ENCODE measurements at places on chromosomes 6 and 20.

DNA sequence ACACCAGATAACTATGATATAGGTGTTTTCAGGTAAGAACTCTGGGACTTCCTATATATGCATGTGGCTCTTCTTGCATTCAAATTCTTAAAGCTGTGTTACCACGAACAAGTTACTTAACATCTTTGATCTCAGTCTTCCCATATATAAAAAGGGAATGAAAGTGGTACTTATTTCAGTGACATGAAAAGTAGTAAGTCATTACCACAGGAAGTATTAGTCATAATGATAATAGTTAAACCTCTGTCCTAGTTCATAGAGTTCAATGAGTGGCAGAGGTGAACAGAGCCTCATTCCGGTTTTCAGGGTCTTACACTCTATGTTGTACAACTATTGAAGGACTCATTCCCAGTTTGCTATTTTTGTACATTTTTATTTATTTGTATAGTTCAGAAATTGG is 237.0 kb downstream of the NKAIN2 start:
- no peak for DNase-seq

- no peak for DNase-seq
Measured at GRCh38 chr20:21713901-21714296, 8.4 kb downstream of the PAX1 start.

DNA sequence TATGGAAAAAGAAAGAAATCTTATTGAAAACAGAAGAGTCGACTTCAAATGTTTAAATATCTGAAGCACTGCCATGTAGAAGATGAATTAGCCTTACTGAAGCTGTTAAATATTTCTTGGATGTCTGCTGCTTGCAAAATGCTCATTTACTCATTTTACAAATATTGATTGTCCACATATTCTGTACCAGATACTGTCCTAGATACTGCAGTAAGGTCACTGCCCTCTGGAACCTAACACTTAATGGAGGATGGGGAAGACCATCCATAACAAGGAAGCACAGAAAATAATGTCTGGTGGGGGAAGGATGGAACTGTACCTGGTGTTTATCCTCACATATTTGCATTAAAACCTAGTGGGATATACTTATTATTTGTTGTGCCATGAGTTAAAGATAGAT is 99.0 kb downstream of the RCAN2 start:
- DNase-seq: no peak

DNA sequence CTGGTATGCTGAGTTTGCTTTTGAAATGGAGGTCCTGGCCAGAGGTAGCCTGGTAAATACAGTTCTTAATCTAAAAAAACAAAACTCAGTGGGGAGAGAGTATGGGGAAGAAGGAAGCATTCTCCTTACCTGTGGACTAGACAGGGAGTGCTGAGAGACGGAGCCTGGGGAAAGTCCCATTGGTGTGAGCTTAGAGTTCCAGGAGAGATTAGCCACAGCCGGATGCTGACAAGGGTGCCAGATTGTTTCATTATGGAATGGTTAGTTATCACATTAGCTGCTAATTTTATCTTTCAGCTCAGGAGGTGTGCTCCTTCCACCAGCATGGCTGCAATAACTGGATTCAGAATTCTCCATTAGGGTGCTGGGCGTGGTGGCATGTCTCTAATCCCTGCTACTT is 75.9 kb downstream of the RREB1 start:
- DNase-seq: no peak

GRCh38 chr20:50554694-50555579 is 44.8 kb downstream of the PTPN1 start:
- no peak for DNase-seq

- DNase-seq: no peak
Measured at GRCh38 chr6:115750946-115751345, 309.7 kb downstream of the FRK start.

- DNase-seq: no peak
Measured at GRCh38 chr6:56043076-56043475, 167.7 kb upstream of the BMP5 start.

DNA sequence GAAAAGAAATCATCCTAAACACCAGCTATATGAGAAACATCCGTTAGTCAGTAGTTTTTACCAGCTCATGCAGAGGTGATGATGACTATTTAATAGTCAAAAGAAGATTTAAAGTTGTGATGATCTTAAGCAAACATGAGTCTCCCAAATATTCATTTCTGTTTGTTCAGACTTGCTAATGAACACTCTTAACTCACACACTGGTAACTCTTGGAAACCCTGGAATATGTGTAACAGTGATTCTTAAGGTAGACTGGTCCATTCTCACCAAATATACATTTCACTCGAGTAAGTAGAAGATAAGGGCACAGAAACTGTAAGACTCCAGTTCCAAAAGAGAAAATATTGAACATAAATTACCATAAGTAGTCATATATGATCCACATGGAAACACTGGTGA is 29.1 kb downstream of the RSPO3 start:
- DNase-seq: no peak

DNA sequence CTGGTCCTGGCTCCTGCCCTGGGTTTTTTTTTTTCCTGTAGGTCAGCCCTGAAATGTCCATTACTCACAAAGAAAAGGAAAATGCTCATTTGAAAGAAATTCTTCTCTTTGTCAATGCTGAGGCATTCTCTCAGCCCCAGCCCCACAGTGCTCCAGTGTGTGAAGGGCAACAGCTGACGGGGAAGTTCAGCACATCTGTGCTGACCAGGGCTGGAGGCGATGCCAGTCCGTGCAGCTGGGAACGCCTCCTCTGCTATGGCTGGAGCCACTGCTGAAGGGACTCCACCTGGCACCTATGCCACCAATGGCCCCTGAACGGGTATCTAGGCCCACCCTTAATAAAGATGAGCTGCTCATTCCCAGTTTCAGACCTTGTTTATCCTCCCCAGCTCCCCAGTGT is 71.9 kb upstream of the SLCO4A1 start:
- no peak for DNase-seq

DNA sequence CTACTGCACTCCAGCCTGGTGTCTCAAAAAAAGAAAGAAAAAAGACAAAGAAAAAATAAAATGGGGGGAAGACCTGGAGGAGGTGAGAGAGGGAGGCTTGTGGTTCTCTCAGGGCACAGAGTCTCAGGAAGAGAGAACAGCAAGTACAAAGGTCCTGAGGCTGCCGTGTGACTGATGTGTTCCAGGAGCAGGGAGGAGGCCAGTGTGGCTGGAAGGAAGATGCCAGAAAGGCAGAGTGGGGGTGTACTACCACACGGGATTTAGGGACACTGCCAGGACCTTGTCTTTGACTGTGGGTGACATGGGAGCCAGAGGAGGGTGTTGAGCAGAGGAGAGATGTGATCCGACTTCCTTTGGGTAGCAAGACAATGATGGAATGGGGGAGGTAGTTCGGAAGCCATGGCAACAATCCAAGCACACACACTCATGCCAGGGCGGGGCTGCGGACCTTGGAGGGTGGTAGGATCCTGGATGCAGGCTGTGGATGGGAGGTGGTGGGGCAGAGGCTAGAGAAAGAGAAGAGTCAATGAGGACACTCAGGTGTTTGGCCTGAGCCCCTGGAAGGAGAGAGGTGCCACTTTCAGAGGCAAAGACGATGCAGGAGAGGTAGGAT is 136.4 kb upstream of the PTPN1 start:
- no peak for DNase-seq

DNA sequence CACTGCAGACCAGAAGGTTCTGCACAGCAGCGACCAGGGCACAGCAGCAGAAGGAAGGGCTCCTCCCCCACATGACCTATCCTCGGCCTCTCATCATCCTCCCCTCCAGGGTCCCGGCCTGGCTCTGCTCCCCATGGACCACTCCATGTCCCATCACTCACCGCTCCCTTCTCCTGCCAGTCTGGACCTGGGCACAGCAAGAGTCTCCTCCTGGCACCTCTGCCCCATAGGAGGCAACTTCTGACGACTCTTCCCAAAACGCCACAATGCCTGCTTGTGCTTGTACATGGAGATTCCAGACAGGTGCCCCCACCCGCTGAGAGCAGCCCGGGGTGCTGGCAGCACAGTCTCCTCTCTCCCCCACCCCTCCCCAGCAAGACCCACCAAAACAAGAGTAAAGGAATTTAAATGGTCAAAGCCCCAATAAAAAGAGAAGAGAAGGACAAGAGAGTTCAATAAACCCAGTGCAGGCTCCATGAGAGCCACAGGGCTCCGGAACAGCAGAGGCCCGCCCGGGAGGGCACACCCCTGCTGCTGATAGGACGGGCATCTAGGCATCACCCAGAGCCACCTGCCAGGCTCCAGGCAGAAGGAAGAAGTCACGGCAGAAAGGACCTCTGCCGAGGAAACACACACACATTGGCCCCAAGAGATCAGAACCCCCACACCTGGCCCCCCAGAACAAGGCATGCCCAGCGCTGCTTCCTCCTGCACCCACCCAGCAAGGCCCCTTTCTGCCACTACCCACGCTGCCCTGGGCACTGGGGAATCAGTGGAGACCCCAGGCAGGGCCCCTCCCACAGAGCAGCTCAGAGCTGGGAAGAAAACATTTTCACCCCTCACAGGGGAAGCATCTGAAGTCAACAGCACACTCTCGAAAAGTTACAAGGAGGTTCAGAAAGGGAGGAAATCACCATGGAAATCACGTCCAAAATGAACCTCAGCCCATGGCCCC is 15.2 kb downstream of the TAF4 start:
- DNase-seq: no peak

DNA sequence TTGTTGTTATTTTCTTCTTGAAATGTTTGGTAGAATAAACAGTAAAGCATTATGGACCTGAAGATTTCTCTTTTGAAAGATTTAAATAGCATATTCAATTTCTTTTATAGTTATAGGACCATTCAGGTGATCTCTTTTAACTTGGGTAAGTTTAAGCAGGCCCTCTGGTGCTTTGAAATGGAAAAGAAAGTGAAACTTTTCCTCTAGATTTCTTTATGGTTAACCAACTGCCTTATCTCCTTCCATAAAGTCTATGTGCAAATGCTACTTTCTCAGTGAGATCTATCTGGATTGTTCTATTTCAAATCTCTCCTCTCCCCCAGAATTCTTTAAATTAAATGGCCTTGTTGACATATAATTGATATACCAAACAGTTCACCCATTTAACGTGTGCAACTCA is 54.0 kb downstream of the PHACTR2 start:
- DNase-seq: no peak

GRCh38 chr20:11905460-11906179 is 12.1 kb upstream of the BTBD3 start:
- no peak for DNase-seq

DNA sequence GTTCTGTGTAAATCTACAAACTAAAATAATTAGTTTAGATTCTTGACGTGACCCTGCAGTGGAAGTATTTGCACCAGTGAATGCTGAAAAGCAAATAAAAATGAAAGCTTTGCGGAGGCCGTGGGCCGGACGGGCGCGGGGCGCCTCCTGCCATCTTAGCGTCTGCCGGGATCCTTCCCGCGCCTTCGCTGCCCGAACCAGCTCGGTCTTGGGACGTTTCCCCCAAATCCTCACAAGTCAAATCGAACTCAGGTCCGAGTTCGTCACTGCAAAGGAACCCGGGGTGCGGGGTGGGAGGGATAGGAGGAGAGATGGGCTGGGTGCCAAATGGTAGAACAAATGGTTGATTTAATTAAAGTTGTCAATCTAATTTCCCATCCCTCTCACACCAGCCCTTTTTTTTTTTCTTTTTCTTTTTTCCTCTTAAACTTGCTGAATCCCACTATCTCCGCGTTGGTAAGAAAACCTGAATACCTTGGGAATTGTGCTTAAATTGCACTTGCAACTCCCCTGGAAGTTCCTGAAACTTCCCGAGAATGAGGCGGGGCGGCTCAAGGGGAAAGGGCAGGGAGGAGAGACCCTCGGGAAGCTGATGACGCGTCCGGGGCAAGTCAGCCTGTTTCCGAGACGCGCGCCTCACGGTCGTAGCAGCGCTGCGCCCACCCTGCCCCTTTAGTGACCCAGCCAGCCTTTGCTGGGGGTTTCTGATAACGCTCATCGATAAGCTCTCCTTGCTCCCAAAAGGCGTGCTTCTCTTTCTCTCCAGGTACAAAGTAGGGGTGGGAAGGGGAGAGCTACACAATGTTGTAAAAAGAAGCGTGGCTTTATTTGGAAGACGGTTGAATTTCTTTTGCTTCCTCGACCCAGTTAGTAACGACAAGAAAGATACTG is 1.8 kb downstream of the GJA1 start:
- no peak for DNase-seq

GRCh38 chr6:33702345-33702977 is 9.0 kb downstream of the UQCC2 start:
- no peak for DNase-seq

DNA sequence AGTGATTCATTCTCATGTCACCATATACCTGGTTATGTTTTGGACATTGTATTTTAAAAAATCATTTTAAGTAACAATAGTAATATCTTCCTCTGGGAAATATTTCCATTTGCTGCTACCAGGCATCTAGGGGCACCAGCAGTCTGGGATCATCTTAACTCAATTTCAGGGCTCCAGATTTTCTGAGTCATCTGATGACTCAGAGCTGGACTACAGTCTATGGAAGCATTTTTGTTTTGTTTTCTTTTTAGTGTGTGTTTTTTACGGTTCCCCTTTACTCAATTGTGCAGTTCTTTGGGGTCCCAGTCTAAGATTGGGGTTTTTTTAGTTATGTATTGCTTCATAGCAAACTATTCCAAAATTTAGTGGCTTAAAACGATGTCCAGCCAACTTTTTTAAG is 5.7 kb upstream of the FKBP5 start:
- no peak for DNase-seq

DNA sequence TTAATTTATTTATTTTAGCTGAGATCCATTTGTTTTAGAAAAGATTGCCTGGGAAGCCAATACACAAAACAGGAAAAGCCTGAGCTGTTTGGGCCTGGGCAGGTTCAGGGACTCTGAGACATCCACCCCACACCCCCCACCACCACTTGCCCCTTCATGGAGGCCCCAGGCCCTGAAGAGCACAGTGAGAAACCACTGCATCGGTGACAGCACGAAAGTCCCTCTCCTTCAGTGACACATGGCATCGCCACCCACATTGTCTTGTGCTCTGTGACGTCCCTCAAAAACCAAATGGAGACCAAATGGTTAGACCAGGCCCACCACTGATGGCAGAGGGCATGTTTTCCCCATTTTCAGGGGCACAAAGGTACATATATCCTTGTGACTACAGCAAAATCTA is 106.4 kb downstream of the SYNDIG1 start:
- no peak for DNase-seq

- DNase-seq: no peak
Measured at GRCh38 chr6:43778131-43778855, 8.3 kb downstream of the VEGFA start.

GRCh38 chr6:11722805-11723631 is 55.6 kb downstream of the ADTRP start:
- no peak for DNase-seq

DNA sequence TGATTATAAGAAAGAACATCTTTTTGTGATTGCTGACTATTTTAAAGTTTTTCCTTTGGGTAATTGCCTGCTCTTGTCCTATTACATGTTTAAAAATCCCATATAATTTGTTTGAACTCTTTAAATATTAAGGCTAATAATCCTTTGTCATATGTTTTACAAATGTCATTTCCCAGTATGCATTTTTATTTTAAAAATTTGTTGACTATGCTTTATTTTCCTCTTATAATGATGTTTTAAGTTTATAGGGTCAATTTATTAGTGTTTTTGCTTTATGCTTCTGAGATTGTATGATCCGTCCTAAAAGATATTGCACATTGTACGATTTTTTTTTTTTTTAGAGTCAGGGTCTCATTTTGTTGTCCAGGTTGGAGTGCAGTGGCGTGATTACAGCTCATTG is 297.2 kb downstream of the RNF144B start:
- no peak for DNase-seq

GRCh38 chr6:31689249-31690110 is 8.6 kb upstream of the LY6G5C start:
- no peak for DNase-seq

All from NCI-H774 (cell line).